ENCODE measurements at places on chromosomes 12 and 14.

DNA sequence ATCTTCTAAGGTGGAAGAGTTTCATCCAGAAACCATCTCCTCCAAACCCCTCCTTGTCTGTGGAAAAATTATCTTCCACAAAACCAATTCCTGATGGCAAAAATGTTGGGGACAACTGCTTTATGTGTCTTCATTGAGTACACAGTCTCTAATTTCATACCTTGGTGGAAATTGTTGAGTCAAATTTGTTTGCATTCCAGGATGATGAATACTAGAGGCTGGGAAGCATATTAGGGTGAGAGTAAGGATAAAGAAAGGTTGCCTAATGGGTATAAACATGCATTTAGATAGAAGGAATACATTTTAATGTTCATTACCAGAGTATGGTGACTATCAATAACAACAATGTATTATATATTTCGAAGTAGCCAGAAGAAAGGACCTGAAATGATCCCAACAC, 98.2 kb downstream of the C12orf42 start:
- DNase-seq, result no peak

- no peak for DNase-seq
Measured at GRCh38 chr12:70719672-70720420, 82.6 kb upstream of the PTPRB start.

DNA sequence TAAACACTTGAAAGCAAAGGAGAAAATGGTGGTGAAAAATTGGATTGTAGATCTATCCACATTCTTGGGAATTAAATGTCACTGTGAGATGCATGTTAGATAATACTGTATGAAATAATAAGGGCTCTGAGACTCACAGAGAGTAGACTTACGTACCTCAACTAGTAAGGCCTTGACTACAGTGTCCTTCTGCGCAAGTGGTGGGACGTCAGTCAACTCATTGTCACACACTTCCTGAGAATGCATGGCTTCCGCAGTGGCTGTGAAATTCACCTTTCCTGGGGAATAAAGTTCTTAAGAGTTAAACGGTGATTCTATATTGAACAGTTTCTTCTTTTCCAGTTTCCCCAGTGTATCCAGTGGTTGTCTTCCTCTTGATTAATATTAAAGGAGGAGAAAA, 32.6 kb upstream of the PZP start:
- DNase-seq, result no peak

- no peak for DNase-seq
Measured at GRCh38 chr14:75453817-75454434, 26.1 kb downstream of the JDP2 start.

DNA sequence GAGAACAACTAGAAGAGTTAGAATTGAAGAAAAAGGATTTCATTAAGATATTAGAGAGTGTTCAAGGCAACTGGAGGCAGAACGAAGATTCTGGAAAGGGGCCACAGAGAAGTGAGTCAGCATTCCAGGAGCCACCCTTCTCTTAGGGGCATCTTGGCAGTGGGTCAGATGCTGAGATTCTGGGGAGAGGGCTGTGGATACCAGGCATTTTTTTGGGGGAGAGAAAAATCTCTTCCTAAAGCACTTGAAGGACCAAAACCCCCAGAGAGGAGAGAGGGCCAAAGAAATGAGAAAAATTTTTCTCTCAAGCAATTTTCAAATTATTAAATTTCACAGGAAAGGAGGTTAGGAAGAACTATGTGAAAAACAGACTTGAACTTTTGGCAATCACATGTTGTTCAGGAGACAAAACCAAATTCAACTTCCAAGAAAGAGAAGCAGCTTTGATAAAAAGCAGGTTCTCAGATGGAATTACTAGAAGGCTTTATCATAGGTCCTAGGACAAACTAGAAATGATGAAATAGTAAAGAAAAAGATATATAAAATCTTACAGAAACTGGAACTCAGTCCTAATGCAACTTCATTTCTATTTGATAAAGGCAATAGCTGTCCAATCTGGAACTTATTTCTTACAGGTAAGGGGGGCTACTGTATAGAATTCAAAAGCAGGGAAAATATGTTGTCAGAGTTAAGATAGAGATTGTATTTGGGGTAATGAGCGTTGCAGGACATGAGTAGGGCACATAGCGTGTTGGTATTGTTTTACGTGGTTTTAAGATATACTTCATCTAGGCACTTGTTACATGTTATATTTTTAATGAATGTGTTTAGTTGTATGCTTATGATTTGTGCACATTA, 1.1 kb upstream of the CLEC2D start:
- DNase-seq, result no peak

DNA sequence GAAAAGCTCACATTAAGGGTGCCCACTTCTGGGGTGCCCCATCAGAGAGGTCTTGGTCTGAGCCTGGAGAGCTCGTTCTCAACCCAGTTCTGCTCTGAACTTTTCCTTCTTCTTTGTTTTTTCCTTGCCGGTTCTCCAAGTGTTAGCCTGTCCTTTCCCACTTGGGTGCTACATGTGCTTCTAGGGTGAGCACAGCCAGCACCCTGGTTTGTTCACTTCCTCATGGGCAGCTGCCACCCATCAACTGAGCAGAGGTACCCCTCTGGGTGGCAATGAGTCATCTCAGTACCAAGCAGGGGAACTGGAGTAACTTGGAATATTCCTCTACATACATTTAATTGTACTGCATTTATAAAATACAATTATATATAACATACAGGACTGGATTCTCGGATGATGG, 3.9 kb upstream of the SYNE3 start:
- no peak for DNase-seq

GRCh38 chr12:124915239-124916236, 1.1 kb upstream of the UBC start:
- no peak for DNase-seq

DNA sequence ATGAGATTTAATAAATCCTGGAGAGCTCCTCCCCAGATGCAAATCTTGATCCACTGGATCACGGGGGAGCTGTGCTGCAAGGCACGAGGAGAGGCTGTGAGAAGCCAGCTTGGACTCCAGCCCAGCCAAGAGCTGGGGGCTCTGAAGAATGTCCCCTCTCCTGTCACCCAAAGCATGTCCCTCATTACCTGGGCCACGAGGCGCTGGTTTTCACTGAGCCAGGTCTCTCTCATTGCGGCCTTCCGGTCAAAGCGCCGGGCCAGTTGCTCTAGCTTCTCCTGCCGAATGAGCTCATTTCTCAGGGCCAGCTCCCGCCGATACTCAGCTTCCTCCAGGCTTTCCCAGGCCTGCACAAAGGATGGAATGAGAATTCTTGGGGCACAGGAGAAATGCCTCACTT, 83.3 kb downstream of the SPTB start:
- no peak for DNase-seq

DNA sequence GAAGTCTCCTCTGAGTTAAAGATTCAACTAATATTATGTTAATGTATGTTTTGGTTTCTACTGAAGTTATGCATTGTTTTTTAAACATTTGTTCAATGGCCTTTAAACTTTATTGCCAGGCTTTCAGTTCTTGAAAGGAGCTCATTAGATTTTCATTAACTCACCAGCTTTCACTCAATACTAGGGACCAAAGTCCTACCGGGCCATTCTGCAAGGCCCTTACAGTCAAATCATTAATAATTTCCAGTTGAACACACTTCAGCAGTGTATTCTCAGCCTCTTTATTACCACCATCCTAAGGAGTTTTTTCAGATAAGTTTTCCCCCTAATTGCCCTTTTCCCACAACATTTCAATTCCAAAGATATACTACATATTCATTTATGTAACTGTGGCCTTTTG, 409.2 kb downstream of the DIO2 start:
- no peak for DNase-seq

- no peak for DNase-seq
Measured at GRCh38 chr12:51395283-51396230, 4.4 kb upstream of the GALNT6 start.

All from stimulated activated CD8-positive, alpha-beta memory T cell treated with anti-CD3 and anti-CD28 coated beads, Interleukin-15, amount 100 ng/mL, for 1 hour (primary cell).